ENCODE measurements at places on chromosomes 1 and 21. TPM values are rescaled to one million over a fixed set of nuclear protein-coding genes. Genes with fewer than 3 reads are reported as not detected.
A peak's percentile ranks its signal among the peaks of the same experiment; 100 is the strongest.

DNA sequence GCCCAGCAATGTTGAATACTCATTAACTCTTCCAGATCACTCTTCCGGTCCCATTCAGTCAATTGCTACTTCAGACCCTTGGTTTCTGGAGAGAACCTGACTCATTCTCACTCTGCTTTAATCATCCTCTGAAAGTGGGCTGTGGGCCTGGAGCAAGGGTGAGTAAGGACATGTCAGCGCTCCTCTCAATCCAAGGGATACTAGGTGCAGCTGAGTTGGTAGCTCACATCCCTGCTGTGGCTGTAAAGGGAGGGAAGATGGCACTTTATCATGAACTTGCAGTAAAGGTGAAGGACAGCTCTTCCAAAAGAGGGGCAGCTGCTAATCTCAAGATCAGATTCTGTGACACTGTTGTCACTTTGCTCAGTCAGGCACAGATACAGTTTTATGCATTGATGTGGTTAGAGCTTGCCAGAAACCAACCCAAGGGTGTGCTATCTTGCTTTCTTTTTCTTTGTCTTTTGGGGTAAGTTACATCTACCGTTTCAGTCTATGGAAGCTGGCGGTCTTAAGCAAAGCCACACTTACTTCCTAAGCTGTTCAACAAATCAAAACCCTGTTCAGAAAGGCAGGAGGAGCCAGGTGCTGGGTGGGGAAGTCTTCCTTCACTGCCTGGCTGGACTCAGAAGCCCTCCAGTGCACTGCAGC lies 26.5 kb upstream of the NTPCR start:
- DNase-seq = no peak

- DNase-seq = no peak
Measured at GRCh38 chr21:43958364-43959158, 53.5 kb upstream of the TRAPPC10 start.

GRCh38 chr1:95086949-95087533 lies 14.3 kb upstream of the ALG14 start:
- peak; percentile 96 for DNase-seq

DNA sequence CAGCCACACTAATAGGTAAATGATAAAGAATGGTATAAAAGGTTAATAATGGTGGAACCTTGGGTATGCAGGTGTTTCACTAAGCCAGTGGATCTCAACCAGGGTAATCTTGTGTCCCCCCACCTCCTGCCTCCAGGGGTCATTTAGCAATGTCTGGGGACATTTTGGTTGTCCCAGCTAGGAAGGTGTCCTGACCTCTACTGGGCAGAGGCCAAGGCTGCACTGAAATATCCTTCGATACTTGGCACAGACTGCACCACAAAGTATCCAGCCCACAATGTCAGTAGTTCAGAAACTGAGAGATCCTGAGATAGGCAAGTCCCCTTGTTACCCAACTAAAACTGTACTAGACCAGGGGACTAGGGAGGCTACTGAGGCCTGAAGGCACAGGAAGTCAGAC lies 113.6 kb upstream of the TIAM1 start:
- peak; percentile 56 for DNase-seq

DNA sequence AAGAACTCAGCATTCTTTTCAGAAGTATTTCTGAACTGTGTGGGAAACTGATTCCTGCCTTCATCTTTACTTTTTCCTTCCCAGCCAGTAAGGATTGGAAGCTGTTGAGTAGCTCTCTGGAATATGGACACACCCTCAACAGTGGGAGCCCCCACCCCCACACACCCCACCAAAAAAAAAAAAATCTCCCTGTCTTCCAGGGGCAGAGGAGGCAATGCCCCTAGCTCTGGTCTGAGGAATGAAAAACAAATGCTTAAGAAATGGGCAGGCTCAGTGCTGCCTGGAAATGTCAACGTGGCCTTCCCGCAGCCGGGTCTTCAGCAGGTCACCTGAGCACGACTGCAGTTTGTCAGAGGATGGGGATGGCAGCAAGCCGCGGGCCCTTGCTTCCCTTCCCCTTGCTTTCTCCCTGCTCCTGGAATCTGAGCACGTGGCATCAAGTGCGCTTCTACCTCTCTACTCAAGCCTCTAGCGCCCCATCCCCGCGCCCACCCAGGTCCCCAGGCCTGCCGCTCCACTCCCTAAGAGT lies 479 bp downstream of the RGS16 start:
- DNase-seq = no peak

- no peak for DNase-seq
Measured at GRCh38 chr21:20998886-20999285, 677 bp downstream of the NCAM2 start.

DNA sequence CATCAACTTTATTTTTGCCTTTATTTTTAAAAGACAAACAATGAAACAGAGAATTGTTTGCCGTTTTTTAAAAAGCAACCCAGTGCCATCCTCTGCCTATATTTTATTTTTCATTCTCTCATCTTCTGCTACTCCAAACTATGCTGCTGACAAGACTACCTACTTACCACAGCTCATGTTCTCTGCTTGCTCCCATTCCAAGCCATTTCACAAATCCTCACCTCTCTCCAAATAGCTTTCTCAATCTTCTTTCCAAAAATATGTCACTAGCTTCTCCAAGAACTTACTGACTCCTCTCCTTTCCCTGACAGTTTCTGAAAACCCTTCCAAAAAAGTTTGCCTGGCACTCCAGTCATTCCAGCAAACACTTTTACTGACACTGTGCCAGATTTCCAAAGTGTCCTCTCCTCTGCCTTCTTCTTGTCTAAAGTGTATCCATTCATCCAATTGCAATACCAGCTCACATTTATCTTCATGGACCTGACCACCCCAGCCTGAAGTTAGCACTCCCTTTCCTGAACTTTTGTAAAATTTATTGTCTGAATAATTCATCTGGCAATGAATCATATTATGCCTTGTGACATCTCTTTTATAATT lies 766.5 kb upstream of the B3GALT2 start:
- no peak for DNase-seq

DNA sequence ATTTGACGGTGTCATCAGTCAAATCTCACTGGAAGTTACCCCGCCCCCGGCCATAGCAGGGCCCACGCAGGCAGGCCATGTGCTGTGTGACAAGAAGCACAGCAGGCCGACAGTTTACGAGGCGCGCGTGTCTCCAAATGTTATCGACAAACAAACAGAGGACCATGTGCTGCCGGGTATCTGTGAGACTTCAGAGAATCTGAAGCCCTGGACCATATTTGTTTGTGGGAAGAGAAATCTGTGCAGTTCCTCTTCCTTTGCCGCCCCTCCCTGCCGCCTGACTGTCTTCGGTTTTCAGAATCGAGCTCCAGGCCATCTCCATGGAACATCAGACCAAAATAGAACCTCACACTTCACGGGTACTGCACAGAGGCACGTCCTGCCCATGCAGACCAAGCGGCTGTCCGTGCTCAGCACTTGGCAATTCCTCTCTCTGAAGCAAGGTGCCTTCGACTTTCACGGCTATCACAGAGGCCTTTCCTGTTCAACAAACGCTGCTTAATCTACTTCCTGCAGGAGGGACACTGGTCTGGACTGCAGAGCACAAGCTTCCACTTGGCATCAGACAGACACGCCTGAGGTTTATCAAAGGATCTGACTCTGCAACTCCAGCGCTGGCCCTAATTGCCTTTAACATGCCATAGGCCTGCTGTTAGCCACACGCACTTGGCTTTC lies 135.7 kb upstream of the KRTAP19-8 start:
- no peak for DNase-seq

- DNase-seq = no peak
Measured at GRCh38 chr1:53381790-53382401, 54.0 kb upstream of the LRP8 start.

DNA sequence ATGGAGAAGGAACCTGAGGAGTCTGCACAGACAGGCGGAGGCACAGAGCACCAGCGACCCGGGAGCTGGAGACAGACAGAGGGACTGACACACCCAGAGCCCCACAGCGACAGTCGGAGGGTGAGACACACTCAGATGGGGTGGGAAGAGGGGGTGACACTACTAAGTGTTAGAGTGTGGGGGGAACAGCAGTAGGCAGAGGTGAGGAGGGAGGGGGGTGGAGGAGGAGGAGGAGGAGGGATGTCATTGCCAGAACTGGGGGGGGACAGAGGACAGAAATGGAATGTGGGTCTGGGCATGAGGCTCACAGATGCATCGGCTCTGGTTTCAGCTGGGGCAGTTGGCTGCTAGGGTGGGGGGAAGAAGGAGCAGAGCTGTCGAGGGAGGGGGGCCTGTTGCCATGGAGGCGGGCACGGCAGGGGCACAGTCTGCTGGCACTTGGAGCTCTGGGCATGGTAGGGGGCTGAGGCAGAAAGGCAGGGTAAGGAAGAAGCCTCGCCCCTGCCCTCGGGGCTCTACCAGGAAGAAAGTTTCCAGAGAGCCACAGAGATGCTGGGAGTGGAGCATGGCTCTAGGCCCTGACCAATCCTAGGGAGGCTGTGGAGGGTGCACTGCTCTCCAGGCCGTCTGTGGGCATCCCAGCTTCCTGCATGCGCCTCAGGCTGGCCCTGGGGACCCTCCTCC lies 37.3 kb downstream of the AHDC1 start:
- DNase-seq = no peak

DNA sequence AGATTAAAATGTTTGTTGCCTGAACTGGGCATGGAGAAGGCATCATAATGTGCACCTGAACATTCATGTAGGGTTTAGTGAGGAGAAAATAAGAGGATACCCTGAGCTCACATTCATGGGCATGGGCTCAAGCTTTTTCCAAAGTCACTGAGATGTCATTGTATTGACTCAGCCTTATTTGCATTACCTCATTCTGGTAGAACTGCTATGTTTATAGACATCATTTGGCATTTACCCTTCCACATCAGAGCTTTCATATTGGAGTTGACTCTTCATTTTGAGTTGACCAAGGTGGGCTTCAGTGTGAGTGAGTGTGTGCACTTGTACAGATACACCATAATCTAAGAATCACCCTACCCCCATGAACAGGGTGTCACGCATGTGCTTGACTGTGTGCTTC lies 143.2 kb downstream of the PBX1 start:
- DNase-seq = no peak

DNA sequence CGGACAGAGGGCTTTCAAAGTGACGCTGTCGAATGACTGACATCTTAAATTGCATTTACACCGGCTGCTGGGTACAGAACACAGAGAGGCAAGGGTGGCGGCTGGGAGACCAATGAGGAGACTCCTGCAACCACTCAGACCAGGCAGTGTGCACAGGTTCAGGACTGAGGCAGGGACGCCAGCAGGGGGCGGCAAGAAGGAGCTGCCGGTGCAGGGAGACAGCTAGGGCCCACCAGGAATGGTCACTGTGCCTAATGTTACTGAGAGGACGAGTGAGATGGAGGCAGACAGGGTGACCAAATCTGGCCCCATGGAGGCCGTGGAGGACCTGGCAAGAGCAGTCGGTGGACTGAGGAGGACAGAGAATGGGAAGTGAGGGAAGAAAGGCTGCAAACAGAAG lies 23.5 kb downstream of the GLIS1 start:
- DNase-seq = peak; percentile 62

GRCh38 chr21:45721671-45722070 lies 78.1 kb downstream of the PCBP3 start:
- no peak for DNase-seq

DNA sequence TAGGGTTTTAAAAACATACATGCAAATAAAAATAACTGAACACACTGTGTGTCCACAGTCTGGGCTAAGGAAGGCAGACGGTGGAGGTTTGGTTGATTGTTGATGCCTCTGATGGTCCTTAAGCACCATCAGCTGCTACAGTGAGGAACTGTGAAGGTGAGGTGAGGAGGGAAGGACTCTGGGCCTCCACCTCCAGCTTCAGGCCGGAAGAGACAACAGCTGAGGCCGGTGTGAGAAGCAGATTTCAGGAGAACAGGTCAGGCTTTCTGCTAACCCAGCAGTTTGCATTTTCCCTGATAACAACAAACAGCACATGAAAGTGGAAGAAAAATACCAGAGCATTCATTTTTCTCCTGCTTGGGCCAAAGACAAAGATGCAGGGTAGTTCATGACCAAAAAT lies 189.9 kb upstream of the AJAP1 start:
- no peak for DNase-seq

DNA sequence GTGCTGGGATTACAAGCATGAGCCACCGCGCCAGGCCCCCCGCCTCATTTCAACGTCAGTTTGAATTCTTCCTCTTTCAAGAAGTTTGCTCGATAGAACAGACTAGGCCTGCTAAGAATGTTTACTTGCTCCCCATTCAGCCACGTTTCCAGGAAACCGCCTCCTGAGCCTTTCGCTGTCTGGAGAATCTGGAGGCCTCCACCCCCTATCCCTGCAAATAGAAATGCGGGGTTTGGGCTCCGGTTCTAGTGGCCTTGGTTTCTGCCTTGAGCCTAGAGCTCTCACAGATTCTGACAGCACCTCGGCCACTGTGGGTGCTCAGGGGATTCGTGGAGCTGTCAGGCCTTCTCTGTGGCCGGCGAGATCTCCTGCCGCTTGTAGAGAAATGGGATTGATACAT lies 84.3 kb downstream of the UBIAD1 start:
- DNase-seq = no peak

- no peak for DNase-seq
Measured at GRCh38 chr21:15289246-15289645, 224.4 kb upstream of the NRIP1 start.

- no peak for DNase-seq
Measured at GRCh38 chr21:29616209-29616751, 317.6 kb downstream of the BACH1 start.

DNA sequence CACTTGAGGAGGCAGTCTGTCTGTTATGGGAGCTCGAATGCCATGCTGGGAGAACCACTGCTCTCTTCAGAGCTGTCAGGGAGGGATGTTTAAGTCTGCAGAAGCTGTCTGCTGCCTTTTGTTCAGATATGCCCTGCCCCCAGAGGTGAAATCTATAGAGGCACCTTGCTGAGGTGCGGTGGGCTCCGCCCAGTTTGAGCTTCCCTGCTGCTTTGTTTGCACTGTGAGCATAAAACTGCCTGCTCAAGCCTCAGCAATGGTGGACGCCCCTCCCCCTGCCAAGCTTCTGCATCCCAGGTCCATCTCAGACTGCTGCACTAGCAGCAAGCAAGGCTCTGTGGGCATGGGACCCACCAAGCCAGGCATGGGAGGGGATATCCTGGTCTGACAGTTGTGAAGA lies 247.5 kb downstream of the LMX1A start:
- DNase-seq = no peak

GRCh38 chr1:154974808-154975408 lies 427 bp downstream of the CKS1B start:
- peak; percentile 100 for DNase-seq

DNA sequence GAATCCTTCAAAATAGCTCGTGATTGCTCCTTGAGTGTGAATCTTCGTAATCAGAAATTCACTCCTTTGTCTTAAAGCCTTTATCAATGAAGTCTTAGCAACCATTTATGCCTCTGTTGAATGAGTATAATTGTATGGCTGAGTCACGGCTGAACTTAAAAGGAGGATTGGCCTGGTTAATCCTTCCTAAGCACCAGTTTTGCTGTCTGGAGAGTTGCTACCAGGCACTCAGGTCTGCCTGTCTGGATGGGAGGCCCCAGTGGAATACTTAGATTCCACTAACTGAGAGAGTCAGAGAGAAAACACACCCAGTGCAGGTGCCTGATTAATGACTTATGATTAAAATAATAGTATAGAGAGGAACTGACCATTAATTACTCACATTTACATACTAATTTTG lies 7.6 kb upstream of the HHAT start:
- DNase-seq = no peak

PM20D1 gene
- not detected for total RNA-seq

CLEC20A gene
- total RNA-seq = not detected

RCAN3 gene
- 9.2 TPM for total RNA-seq

SMPDL3B gene
- total RNA-seq = 1.0 TPM

ELF3 gene
- 0.13 TPM for total RNA-seq

FAM43B gene
- not detected for total RNA-seq

SLC6A17 gene
- total RNA-seq = 6.9 TPM

SAMD13 gene
- 5.9 TPM for total RNA-seq

Data from SK-MEL-5 (cell line).